ENCODE measurements at places on chromosomes 3 and 15. TPM values are rescaled to one million over a fixed set of nuclear protein-coding genes. Genes with fewer than 3 reads are reported as not detected.

C3orf49 gene
- not detected for total RNA-seq

PCLAF gene
- total RNA-seq = 0.80 TPM

- H3K27me3 ChIP-seq = no peaks in the 10 kb centered on the region
- no peak overlapping the region for H3K27ac ChIP-seq
- no peak overlapping the region for H3K4me3 ChIP-seq
- no peaks in the 10 kb centered on the region for H3K4me1 ChIP-seq
- no peaks in the 10 kb centered on the region for H3K36me3 ChIP-seq
Measured at GRCh38 chr3:111080413-111080812, 8.8 kb downstream of the NECTIN3 start.

CATSPER2 gene
- total RNA-seq = 4.1 TPM

MAP6D1 gene
- 1.1 TPM for total RNA-seq

DNA sequence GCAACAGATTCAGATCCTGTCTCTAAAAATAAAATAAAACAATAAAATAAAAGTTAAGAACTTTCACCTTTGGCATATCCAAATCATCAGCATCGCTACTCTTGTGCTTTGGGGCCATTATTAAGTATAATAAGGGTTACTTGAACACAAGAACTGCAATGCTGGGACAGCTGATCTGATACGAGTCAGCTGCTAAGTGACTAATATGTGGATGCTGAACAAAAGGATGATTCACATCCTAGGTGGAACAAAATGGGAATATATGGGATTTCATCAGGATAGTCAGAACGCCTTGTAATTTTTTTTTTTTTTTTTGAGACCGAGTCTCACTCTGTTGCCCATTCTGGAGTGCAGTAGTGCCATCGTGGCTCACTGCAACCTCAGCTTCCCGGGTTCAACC is 29.7 kb downstream of the BUB1B start:
- no peak overlapping the region for H3K4me3 ChIP-seq
- no peaks in the 10 kb centered on the region for H3K27me3 ChIP-seq

DNA sequence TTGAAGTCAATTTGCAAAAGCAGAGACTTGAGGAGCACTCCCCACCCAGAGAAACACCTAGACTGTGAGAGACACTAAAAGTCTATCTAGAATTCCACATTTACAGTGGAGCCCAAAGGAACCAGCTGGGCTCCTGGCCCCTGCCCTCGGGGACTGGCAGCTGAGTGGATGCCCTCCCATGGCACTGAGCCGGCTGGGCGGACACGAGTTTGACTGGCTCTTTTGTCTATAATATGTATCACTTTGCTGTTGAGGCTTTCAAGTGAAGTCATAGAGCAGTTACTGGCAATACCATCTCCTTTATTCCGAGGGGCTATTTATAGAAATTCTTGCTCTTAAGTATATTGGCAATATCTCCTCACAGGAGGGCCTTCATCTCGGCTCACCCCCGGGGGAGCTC is 65.8 kb upstream of the TNFAIP8L3 start:
- no peak overlapping the region for H3K4me3 ChIP-seq
- no peaks in the 10 kb centered on the region for H3K36me3 ChIP-seq
- H3K27ac ChIP-seq = no peak overlapping the region
- no peak for DNase-seq

DNA sequence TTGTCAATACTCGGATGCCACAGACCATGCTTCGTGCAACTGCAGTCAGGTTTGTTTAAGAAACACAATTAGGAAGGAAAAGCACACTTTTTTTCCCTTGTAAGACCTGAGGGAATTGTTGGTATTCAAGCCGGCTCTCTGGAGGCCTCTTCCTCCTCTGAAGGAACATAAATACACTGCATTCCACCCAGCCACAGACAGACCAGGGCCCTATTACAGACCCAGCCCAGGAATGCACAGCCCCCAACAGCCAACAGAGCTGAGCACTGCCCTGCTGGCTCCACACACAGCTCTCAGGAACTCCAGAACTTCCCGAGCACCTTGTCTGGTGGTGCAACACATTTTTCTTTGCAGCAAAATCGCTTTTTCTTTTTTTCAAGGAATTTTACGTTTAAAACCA is 488.7 kb upstream of the PROK2 start:
- H3K4me3 ChIP-seq = no peak overlapping the region
- H3K27ac ChIP-seq = no peak overlapping the region
- H3K4me1 ChIP-seq = peaks cover 37% of the 10 kb centered on the region
- H3K27me3 ChIP-seq = no peaks in the 10 kb centered on the region
- no peak for DNase-seq

- H3K27me3 ChIP-seq = peaks cover 40% of the 10 kb centered on the region
- H3K4me3 ChIP-seq = peak within 1 kb of the TSS; percentile 43
- peaks cover 25% of the 10 kb centered on the region for H3K4me1 ChIP-seq
- H3K36me3 ChIP-seq = no peaks in the 10 kb centered on the region
- DNase-seq = peak; percentile 17
Measured at GRCh38 chr3:49869525-49870126, at the start of gene CAMKV. Gene CAMKV, minus strand, starts transcription at chr3:49869906. Its CDS starts 7,518 bp downstream, at chr3:49862388.

DNA sequence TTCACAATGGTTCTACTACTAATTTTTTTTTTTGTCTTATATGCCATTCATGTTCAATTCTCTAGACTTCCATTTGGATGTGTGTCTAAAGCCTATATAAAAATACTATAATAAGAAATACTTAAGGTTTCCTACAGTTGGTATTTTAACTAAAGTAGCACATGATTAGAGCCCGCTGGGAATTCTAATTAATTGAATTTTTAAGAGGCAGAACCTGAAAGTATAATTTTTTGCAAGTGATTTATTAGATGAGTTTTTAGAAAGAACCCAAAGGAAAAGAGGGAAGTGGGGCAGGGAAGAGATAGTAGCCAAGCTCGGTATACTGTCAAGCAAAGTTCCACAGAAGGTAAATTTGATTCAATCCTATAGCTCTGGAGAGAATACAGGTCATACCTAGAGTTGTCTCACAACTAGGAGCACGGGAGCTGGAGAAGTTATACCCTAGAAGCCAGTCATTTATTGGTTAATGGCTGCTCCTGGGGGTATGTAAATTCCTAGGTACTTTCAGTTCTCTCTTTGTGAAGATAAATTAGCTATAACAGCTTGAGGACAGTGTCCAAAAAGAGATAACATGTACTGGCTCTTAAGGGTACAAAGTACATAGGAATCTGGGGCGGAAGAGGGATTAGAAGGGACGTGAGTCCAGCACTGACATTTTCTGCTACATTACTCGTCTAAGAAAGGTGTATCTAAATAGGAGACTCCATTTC is 225.6 kb downstream of the CNTN6 start:
- no peaks in the 10 kb centered on the region for H3K36me3 ChIP-seq
- DNase-seq = no peak
- H3K27me3 ChIP-seq = no peaks in the 10 kb centered on the region
- no peaks in the 10 kb centered on the region for H3K4me1 ChIP-seq

DNA sequence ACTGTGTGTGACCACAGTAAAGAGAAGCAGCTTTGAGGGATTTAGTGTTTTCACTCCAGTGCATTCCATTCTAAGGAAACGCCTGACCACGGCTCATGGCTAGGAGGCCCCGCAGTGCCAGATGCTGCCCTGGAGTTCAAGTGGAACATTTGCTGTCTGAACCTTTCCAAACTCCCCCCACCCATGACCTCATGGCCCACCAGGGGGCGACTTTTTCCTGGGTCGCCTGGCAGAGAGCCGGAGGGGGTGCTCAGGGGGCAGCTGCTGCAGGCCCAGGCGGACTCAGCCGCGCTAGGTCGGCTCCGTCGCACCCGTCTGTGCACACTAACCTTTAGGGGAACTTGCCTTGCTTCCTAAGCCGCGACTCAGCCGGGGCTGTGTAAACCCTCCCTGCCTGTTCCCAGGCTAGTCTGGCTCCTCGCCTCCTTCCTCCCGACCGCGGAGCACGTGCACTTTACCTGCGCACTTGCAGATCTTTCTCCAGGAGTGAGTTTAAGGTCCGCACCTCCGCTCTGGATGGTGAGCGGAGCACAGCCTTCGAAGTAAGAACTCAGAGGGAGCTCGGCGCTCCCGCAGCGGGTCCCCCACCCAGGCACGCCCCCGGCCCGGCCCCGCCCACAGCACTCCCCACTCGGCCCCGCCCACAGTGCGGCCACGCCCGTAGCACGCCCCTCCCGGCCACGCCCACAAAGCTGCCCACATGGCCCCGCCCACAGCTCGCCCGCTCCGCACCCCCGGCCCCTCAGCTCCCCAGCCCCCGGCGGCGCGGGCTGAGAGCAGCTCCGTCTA is at the start of gene OCA2:
Gene OCA2, minus strand, starts transcription at position 550 of the 789 bp plus-strand sequence. CDS start 17,441 bp downstream, outside the sequence.
- no peak within 1 kb of the TSS for H3K27ac ChIP-seq
- H3K36me3 ChIP-seq = no peaks in the 10 kb centered on the region
- peaks cover 56% of the 10 kb centered on the region for H3K4me1 ChIP-seq
- DNase-seq = peak; percentile 65
- peak within 1 kb of the TSS; percentile 4 for H3K4me3 ChIP-seq

DNA sequence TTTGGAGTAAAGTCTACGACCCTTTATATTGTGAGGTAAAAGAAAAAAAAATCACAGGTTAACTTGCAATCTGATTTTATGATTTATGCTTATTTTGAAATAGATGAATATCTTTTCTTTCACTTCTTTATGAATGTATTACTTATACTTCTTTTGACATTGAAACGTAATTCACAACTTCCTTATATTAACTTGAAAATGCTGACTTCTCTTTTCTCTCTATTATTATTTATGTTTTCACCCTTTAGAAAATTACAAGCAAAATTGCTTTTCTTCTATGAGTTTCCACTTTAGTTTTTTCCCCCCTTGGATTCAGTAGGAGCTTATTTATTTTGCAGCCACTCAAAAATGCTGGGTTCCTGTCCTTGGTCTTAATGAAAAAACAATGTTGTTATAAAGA is 25.4 kb downstream of the ACP3 start:
- H3K36me3 ChIP-seq = no peaks in the 10 kb centered on the region
- no peak for DNase-seq
- no peak overlapping the region for H3K27ac ChIP-seq

- H3K4me3 ChIP-seq = no peak overlapping the region
- no peaks in the 10 kb centered on the region for H3K36me3 ChIP-seq
- H3K27ac ChIP-seq = no peak overlapping the region
- no peaks in the 10 kb centered on the region for H3K4me1 ChIP-seq
Measured at GRCh38 chr3:126927846-126928245, 55.1 kb upstream of the PLXNA1 start.

- H3K27ac ChIP-seq = no peak overlapping the region
- H3K36me3 ChIP-seq = no peaks in the 10 kb centered on the region
- peaks cover 6% of the 10 kb centered on the region for H3K27me3 ChIP-seq
Measured at GRCh38 chr3:132726341-132726823, 4.2 kb upstream of the NPHP3 start.

DNA sequence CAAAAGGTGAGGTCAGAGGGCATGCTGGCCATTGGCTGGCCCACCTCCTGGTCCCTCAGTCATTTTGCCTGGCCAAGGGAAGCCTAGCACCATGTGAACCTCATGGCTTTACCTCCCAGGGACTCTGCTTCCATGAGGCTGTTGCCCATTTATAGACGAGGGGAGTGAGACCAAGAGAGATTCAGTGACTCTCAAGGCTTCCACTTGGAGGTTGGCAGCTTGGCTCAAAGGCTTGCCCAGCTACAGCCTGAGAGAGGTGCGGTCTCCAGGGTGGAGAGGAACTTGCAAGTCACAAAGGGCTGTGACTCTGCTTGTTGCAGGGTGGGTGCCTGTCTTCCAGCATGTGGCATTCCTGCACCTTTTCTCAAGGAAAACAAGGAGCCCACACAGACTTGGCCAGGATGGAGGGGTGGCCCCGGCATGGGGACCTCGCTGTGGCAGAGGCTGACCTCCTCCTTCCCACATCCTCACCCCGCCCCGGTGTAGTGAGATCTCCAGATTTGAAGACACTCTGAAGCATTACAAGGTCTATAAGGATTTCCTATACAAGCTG is 24.5 kb downstream of the CFAP100 start:
- no peaks in the 10 kb centered on the region for H3K4me1 ChIP-seq
- H3K27ac ChIP-seq = no peak overlapping the region
- H3K27me3 ChIP-seq = peaks cover 11% of the 10 kb centered on the region
- H3K36me3 ChIP-seq = no peaks in the 10 kb centered on the region

UBA3 gene
- 43.9 TPM for total RNA-seq

- DNase-seq = no peak
- no peaks in the 10 kb centered on the region for H3K4me1 ChIP-seq
- H3K4me3 ChIP-seq = no peak overlapping the region
Measured at GRCh38 chr3:172190980-172191379, 151.6 kb downstream of the FNDC3B start.

DNA sequence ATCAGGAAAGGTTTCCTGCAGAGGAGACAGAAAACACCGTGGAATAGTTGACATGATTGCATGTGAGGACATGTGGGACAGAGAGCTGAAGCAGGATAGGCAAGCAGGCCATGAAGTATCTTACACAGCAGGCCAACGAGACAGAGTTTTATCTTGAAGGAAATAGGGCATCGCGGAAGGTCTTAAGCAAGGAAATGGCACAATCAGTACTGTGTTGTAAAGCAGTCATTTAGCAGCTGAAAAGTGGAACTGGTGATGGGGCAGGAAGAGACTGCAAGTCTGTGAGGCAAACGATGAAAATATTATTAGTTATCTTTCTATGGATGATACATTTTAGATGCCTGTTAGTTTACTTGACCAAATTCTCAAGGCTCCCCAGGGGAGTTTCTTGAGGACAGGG is 535.1 kb downstream of the SOX2 start:
- H3K4me1 ChIP-seq = no peaks in the 10 kb centered on the region
- no peak overlapping the region for H3K4me3 ChIP-seq
- no peaks in the 10 kb centered on the region for H3K27me3 ChIP-seq

DNA sequence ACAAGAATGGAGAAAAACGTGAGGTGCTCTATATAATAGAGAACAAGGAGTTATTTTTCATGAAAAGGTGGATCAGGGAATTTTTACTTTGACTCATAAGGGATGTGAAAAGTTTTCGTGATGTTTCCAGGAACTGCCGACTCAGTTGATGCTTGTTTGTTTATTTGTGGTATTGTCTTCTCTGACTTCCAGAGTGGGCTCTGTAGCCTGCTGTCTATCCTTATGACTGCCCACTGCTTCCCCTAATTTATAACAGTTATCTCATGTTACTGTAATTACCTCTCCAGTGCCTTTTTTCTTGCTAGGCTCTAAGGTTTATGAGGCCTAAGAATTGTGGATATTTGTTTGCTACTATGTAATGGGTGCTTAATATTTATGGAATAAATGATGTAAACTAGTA is 12.3 kb downstream of the ARL13B start:
- H3K4me1 ChIP-seq = no peaks in the 10 kb centered on the region
- no peak overlapping the region for H3K4me3 ChIP-seq
- H3K27ac ChIP-seq = no peak overlapping the region
- no peak for DNase-seq
- no peaks in the 10 kb centered on the region for H3K27me3 ChIP-seq

KIF15 gene
- total RNA-seq = 0.11 TPM

DNA sequence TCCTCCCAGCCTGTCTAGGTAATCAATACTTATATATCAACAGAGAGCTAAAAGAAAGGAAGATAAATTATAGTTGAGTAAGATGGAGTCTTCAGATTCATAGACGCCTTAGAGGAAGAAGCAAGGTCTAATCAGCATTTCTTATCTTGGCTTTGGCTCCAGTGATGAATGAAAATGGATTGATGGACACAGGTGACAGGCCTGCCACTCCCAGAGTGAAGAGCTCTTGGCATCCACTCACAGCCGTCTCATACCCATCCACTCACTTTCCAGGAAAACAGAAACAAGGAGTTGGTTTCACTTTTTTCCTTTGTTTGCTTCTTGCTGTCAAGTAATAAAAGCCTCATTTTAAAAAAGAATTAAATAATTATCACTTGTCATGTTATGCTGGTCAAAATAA is 168.2 kb downstream of the MFSD1 start:
- H3K4me1 ChIP-seq = no peaks in the 10 kb centered on the region
- no peak overlapping the region for H3K4me3 ChIP-seq
- no peak for DNase-seq
- H3K27me3 ChIP-seq = no peaks in the 10 kb centered on the region
- H3K27ac ChIP-seq = no peak overlapping the region
